ENCODE measurements at places on chromosomes 3 and 15. TPM values are rescaled to one million over a fixed set of nuclear protein-coding genes. Genes with fewer than 3 reads are reported as not detected.

DNA sequence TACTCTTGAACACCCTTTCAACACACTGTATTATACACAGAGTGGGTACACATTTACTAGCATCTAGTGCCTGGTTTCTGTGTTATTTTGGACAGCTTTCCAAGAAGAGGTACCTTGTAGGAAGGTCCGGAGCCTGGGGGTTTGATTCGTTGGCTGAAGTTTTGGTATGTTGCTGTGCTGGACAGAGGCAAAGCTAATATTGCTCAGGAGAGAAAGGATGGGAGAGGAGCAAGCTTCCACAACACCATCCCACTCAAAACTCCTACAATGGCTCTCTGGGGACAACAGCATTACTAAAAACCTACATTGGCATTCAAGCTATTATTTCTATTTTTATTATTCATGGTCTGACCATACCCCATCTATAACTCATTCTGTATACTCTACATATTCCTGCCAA lies 1.1 kb upstream of the LYSMD2 start:
- no peak for DNase-seq

DNA sequence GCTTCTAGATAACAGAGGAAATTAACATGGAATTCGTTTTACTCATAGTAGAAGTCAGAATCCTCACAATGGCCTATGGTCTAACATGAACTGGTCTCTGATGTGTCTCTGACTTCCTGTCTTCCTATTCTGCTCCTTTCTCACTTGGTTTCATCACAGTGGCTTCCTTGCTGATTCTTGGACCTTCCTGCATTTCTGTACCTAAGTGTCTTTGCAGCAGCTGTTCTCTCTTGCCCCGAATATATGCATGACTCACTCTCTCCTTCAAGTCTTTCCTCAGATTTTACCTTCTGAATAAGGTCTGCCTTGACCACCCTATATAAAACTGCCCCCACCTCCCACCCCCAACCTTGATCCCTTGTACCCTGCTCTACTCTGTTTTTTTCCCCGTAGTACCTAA lies 14.1 kb downstream of the ARL13B start:
- no peak for DNase-seq

- DNase-seq = no peak
Measured at GRCh38 chr15:31487811-31488436, 161.3 kb downstream of the KLF13 start.

GRCh38 chr3:169179722-169180121 lies 483.8 kb downstream of the MECOM start:
- DNase-seq = no peak

GRCh38 chr15:51367322-51367976 lies 26.0 kb downstream of the GLDN start:
- no peak for DNase-seq

Gene C3orf85
- total RNA-seq = not detected

Measured in activated B cell treated with CpG ODN at 0.5 μM for 24 hours (primary cell).